ENCODE measurements at places on chromosomes 3 and 15.

GRCh38 chr3:152177757-152178156 is 91.0 kb upstream of the MBNL1 start:
- DNase-seq, result no peak

DNA sequence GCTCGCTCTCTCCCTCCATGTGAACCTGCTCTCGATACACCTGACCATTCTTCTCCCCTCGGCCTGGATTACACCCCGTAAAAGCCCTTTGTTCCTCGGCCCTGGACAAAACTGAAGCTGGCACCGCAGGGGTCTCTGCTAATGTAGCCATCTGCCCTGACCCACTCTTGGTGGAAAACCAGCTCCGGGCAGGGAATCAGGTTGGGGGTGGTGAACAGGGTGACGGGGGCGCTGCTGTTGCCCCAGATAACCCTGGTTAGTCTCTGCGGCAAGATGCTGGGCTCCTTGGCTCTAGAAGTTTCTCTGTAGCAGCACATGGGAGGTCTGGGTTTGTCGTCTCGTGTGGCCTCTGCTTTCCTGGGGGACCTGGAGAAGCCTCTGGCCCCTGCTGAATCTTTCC is 86.4 kb downstream of the WNT7A start:
- no peak for DNase-seq

DNA sequence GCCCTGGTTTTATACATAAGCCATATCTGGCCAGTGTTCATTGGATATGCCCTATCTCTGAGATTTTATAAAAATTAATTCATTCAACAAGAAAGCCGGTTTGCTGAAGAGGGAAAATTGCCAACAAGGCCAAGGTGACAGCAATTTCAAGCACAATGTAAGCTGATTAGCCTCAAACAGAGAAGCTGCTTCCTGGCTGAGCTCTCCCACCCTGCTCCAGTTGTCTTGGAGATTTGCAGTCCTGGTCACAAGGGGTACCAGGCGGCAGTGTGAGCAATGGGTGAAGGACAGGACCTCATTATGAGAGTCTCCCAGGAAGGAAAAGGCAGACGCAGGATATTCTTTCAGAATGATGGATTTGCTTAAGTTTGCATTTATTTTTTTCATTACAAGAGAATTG is 5.4 kb upstream of the THSD4 start:
- no peak for DNase-seq

GRCh38 chr3:159861369-159861987 is 127.2 kb upstream of the IL12A start:
- DNase-seq, result no peak
